ENCODE measurements at places on chromosomes 13 and 19.
A peak's percentile ranks its signal among the peaks of the same experiment; 100 is the strongest.

DNA sequence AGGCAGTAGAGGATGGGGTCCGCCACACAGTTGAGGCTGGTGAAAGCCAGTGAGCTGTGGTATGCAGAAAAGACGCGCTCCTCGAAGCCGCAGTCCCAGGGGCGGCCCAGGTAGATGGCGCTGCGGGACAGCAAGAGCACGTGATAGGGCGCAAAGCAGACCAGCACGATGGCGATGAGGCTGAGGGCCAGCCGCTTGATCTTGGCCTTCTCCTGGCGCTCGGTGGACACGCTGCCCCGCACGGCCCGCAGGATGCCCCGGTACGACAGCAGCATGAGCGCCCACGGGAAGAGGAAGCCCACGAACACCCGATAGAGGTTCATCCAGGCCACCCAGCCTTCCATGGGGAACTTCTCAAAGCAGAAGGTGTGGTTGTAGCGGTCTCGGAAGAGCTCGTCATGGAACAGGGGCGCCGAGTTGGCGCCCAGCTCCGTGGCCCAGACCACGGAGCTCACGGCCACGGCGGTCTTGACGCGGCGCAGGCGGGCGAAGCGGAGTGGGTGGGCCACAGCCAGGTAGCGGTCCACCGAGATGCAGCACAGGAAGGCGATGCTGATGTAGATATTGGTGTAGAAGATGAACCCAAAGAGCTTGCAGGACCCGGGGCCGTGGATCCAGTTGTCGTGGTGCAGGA, 6.5 kb upstream of the OPA3 start:
- DNase-seq: no peak

- no peak for DNase-seq
Observed at GRCh38 chr19:720345-721160, 11.8 kb downstream of the PALM start.

DNA sequence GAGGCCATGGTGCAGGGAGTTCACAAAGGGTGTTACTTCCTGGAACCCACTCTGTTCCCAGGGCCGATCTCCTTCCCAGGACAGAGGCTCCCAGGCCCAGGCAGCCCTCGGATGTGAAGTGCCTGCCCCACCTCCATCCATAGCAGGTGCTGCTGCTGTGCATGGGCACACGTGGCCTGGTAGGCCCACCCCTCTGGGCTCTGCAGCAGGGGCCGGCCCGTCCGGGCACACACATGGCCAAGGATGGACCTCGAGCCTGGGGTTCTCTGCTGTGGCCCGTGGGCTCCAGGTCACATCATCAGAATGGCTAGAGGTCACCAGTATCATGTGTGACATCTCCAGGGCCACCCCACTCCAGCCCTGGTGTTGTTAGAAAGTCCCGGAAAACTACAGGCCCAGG, 71.8 kb downstream of the GADD45B start:
- no peak for DNase-seq

GRCh38 chr19:20078581-20079031, 806 bp downstream of the ZNF90 start:
- DNase-seq: no peak

DNA sequence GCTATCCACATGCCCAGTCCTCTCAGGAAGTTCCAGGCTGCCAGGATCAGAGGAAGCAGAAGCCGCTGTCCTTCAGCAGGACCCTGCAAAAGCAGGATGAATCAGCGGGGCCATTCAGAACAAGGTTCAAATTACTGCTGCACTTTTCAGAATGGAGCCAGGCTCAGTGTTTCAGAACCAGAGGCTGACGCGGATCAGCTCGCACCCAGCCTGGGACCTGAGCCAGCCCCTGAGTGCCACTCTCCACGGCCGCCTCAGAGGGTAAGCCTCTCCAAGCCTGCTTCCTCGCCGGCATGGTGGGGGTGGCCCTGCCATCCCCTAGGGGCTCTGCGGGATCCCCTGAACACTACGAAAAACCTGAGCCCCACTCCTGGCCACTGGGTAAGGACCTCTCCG, 24.7 kb downstream of the RASA3 start:
- DNase-seq: no peak

DNA sequence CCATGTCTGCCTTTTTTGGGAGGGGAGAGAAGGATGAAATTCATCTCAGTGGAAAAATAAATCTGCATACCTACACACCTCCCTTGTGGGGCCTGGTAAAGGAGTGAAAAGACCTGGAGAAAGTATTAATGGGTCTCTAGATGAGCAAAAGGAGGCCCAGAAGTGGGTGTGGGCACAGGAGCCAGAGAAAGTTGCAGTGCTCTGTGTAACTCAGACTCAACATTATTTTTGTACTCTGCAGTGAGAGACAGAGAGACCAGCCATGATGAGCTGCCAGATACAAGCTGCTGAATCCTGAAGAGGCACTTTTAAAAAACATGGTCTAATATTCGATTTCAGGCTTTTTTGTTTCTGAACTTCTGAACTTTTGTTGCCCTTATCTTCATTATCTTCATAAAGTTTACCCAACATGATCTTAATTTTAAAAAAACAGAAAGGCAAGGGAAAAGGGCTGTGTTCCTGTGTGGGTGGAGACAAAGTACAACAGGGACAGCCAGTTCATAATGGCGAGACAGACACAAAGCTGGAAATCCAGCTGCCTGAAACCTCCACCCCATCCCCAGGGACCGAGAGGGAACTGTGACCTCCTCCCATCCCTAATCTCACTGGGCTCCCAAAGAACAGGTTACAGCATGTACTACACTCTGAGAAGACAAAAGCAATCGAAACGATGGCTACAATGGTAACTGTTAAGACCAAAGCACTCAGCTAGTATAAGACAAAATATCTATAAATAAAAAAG, 77.2 kb downstream of the KLF12 start:
- DNase-seq: no peak

DNA sequence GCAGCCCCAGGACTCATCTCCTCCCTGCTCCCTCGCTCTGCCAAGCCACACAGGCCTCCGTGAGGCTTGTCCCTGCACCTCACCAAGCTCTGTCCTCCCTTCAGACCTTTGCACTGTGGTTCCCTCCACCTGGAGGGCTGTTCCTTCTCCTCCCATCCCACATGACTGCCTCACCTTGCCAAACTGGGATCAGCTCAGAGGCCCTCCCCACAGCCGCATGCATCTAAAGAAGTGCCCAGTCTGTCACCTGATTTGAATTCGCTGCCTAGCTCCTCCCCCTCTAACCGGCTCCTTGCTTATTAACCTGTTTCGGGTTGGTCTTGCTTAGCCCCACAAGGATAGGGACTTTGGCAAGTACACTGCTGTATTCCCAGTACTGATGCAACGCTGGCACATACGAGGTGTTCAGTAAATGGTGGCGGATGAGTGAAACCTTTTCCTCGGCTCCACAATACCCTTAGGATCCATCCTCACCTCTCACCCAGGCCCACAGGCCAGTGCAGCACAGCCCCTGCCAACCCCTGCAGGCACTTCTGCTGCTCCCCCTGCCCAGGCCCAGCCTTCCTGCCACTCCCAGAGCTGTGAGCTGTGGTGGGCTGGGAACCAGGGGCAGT, 4.4 kb downstream of the AKT2 start:
- no peak for DNase-seq

- peak; percentile 45 for DNase-seq
Observed at GRCh38 chr13:32045982-32046785, 14.6 kb downstream of the FRY start.

DNA sequence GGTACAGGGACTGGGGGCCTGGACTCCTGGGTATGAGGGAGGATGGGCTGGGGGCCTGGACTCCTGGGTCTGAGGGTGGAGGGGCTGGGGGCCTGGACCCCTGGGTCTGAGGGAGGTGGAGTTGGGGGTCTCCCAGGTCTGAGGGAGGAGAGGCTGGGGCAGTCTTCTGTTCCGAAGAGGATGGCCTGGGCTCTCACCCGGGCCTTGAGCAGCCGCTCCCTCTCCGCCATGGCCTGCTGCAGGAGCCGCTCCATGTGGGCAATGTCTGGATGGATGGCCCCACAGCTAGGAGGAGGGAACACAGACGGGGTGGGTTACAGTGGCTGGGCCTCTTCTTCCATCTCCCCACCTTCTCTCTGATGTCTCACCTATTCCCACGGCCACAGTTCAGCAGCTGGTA, 18.1 kb downstream of the PHLDB3 start:
- DNase-seq: no peak

- DNase-seq: no peak
Observed at GRCh38 chr19:30235946-30236345, 136.2 kb upstream of the ZNF536 start.

DNA sequence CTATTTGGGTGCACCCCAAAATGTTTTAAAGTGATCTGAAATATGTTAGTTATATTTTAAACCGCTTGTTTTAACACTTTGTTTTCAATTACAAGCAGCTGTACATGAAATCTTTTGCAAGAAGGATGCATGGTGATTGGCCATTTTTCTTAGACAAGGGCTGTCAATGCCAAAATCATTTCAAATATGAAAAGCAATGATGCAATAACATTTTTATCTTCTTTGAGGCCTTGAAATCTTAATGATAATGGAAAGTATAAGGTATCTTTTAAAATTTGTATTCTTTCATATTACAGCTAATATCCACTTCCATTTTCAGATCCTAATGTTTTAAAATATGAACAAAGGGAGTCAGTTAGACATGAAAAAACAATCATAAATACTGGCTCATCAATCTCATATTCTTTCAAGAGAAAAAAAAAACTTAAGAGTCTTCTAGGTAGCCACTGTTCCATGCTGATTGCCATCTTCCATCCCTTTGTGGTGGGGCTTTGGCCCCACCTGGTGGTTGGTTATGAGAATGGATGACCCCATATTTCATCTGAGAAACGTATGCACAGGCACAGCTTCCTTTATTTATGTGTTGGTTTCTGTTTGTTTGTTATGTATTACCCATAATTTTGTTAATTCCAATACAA, 330.3 kb upstream of the MIR17HG start:
- DNase-seq: no peak

- no peak for DNase-seq
Observed at GRCh38 chr13:31116224-31116623, 45.5 kb downstream of the HSPH1 start.

DNA sequence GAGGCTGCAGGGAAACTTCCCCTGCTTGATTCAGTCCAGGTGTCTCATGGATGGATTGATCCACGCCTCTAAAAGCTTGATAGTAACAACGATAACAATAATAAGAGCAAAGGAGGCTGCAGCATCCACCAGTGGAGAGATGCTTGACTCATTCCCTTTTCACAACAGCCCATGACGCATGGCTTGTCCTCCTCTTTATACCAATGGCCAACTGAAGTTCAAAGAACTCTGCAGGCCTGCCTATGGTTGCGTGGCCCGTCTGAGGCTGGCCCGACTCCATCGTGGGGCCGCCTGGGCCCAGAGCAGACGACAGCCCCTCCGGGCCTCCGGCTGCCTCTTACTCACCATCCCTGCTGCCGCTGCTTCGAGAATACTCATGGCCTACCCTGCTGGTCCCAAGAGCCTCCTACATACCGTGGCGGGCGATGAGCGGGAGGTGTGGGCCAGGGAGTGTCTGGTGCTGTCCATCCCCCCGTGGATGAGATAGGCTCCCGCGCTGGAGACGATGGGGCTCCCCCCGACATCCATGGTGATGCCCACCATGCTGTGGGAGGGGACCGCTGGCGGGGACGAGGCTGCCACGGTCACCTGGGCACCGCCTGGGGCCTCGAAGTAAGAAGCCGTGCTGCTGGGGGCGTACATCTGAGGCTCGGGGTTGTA, 61.8 kb upstream of the RANBP3 start:
- no peak for DNase-seq

DNA sequence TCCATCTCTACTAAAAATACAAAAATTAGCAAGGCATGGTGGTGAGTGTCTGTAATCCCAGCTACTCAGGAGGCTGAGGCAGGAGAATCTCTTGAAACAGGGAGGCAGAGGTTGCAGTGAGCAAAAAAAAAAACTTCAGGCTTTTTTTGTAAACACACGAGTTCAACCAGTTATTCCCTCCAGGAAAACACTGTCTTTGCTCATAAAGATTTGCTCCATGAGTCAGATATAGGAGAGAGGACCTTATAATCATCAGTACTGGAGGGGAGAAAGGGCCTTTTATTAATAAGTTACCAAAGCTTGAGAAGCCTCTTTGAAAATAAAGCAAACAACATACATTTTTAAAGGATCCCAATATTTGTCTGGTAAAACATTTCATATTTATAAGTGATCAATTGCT, 110.7 kb downstream of the EFNB2 start:
- no peak for DNase-seq

GRCh38 chr19:45542234-45542668, 35.0 kb downstream of the VASP start:
- no peak for DNase-seq

GRCh38 chr19:8580710-8581281, 3.6 kb upstream of the MYO1F start:
- DNase-seq: no peak

DNA sequence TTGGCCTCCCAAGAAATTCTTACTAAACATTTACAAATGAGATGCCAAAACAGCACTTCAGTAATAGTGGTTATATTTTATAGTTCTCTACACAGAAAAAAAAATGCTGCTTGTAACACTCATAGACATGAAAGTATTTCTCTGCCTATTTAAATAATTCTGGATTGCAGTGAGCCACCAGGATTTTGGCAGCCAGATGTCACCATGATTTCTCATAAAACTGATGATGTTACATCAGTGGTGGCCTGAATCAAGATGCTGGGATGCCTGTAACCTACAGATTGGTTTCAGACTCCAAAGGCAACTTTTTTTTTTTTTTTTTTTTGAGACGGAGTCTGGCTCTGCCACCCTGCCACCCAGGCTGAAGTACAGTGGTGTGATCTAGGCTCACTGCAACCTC, 2.7 kb upstream of the CAPS start:
- no peak for DNase-seq

- DNase-seq: no peak
Observed at GRCh38 chr13:97934590-97934989, 18.9 kb upstream of the IPO5 start.

DNA sequence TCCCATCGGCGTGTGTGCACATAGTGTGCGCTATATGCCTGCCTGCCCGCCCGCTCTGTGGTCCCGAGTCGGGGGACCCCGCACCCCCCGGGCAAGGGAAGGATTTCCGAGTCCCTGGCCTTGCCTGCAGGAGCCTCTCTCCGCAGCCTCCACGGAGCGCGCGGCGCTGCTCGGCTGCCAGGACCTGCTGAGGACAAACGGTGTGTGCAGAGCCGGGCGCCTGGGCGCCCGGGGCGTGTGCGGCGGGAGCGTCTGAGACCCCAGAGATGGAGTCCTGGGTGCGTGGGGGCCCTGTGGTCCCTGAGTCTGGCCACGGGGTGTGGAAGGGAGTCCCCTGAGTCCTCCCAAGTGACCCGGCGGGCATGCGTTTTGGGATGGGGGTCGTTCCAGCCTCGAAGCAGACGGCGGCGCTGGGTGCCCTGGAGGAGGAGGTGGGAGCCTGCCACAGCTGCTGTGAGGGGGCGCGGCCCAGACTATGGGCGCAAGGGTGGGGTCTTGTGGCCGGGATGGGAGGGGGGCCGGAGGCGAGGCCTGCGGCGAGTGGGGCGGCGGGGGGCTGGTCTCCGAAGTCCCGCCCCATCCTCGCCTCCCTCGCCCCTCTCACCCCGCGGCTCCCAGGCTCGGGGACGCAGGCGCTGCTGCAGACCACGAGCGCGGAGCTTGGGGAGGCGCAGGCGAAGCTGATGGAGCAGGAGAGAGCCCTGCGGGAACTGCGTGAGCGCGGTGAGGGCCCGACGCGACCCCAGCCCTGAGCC, 25.3 kb downstream of the CLEC4M start:
- DNase-seq: no peak

Measured in kidney epithelial cell (primary cell).